SK-N-MC (cell line): ENCODE measurements at places on chromosomes 2 and 18.

GRCh38 chr2:231722721-231723307 lies 14.5 kb downstream of the PTMA start:
- DNase-seq: no peak

DNA sequence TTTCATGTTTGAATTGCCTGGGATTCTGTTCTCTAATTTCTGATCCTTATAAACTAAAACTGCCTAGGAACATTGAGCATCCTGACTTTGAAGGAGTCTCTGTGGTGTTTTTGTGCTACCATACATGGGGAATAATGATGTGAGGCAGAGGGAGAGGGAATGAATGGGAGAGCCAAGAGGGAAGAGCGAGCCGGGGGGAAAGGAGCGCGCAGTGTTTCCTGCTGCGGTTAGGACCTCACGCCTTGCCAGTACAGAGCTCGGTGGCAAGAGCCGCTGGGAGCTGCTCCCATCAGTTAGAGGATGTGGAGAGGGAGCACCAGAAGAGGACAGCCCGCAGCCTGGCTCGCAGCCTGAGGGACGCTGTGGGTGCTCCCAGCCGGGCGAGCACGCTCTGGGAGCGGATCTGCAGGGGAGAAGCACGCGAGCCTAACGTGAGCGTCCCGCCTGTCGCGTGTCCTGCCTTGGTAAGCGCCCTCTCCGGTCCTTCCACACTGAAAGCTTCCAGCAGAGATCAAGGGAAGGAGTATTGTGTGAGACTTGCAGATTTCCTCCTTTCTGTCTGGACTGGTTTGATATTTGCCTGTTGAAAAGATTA lies 114.7 kb downstream of the FAM210A start:
- DNase-seq: no peak

- no peak for DNase-seq
Observed at GRCh38 chr2:122167515-122167914, 412.1 kb downstream of the TSN start.

DNA sequence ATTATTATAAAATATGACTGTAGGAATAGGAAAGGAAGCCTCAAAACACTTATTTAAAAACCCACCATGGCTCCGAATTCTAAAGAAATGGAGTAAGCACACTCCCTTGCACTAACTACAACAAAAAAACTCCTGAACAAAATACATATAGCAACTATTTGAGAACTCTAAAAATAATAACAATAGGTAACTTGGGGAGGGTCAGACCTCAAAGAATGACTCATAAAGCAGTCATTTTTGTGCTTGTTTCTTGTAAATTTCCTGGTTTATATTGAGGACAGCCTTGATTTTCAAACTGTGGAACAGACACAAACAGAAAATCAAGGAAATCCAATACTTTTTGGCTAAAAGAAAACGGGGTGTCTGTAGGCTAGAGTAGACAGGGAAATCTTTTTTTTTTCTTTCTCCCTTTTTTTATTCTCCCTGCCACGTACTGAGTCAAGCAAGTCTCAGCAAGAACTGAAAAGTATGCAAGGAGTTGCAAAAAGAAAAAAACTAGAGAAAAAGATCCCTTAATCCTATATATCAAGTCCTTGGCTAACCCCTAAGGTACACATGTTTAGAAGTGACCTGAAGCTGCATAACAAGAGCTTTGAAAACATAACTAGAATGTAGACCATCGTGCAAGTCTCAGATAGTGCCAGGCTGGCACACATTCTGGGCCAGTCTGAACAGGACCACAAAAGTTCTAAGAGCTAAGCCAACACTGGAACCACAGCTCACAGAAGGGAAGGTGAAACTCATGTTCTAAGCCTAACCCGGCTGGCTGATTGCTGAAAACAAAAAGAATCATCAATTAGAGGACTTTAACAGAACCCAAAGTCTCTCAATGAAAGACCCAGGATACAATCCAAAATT lies 403.1 kb upstream of the LYPD1 start:
- no peak for DNase-seq

- no peak for DNase-seq
Observed at GRCh38 chr2:232521959-232522622, 1.9 kb downstream of the PRSS56 start.

DNA sequence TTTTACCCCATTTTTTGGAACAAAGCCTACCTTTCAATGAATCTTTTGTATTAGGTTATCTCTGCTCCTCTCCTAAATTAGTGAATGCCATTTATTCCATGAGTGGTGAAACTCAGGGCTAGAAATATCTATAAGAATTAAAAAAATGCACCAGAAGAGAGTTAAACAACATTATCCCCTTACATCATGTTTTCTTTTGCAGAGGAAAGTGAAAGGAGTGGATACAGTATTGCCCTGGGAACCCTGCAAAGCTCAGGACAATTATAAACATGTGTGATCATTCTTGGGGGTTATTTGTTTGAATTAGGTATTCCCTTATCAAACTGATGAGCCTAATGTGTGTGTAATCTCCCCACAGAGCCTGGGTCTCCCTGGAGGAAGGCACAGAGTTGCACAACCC lies 559.2 kb downstream of the RNF144A start:
- no peak for DNase-seq

DNA sequence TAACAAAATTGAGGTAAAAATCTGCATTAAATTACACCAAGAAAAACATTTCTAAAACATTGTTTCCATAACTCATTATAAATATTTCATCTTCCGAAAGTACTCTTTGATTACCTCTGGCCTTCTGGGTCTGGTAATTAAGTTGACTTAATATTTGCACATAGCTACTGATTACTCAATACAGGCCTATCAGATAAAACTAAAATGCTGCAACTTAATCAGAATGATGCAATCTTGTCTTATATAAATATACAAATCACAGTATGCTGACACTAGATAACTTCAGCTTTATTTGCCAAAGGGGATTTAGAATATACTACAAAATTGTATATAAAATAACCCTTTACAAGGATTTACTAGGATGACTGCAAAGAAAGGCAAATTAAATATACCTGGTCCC lies 49.3 kb downstream of the SLC35F5 start:
- peak; percentile 44 for DNase-seq

GRCh38 chr2:85905187-85905666 lies 16.4 kb upstream of the ST3GAL5 start:
- no peak for DNase-seq

DNA sequence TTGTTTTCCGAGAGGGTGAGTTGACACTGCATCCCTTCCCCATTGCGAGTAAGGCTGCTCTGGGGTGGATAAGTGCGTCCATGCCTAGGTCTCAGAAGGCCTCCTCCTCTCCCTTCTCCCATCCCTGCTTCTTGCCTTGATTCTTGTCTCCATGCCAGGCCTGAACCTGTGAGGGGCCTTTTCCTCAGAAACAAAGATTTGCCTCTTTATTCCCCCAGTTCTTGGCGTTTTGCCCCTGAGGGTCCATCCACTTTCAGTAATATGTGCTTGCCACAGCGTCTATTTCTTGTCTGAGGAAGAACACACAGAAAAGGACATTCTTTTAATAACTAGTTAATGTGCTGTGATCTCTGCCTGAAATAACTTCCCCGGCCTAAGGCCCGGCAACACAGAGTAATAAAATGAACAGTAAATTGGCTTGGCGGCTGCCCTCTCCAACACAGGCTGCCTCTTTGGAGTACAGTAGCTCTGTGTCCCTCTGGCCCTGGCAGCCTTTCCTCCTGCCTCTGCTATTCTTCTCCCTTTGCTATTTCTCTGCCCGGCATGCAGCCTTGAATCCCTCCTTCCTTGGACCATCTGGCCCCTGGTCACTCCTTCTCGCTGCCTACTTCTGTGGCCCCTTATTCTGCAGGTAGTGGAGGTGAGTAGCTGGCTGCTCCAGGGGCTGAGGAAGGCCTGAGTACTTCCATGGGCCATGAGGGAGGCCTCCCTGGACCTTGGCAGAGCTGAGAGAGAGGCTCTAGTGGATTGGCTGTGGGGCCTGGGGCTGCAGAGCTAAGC lies 4.4 kb downstream of the EHD3 start:
- DNase-seq: no peak

GRCh38 chr2:10427618-10427949 lies 20.5 kb downstream of the ODC1 start:
- DNase-seq: no peak

DNA sequence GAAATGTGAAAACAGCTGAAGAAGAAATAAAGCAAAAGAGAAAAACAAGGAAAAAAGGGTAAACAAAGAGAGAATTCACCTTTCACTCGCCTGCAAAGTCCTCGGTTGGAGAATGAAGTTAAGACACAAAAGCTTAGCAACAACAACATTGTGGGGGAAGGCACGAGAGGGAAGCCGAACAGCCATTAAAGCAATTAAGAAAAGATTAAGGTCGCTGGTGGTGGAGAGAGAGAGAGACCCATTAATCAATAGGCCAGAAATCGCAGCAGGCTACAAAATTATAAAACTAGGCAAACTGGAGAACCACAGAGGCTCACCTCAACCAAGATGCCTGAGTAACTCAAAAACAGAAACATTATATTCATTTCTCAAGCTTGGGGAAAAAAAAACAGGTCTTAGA lies 120.0 kb upstream of the SIX3 start:
- no peak for DNase-seq

- no peak for DNase-seq
Observed at GRCh38 chr2:153079315-153079714, 360.9 kb downstream of the ARL6IP6 start.

DNA sequence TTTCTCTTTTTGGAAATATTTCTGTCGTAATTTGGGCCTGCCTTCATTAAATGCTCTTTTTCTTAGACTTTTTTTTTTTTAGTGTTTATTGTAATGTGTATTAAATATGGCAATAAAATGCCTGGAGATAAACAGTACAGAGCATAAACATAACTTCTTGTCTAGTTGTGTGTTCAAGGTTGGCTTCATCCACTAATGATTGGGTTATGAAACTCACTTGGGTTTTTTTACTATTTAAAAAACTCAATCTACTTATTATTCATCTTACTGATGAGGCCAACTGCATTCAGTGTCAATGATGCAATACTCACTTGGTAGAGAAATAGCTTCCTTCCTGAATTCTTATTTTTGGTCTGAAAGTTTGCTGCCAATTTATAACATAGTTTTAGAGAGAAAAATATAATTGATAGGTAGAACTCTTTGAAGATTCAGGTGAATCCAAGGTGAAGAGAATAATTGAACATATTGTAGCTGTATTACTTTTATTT lies 144.2 kb upstream of the NABP1 start:
- no peak for DNase-seq

DNA sequence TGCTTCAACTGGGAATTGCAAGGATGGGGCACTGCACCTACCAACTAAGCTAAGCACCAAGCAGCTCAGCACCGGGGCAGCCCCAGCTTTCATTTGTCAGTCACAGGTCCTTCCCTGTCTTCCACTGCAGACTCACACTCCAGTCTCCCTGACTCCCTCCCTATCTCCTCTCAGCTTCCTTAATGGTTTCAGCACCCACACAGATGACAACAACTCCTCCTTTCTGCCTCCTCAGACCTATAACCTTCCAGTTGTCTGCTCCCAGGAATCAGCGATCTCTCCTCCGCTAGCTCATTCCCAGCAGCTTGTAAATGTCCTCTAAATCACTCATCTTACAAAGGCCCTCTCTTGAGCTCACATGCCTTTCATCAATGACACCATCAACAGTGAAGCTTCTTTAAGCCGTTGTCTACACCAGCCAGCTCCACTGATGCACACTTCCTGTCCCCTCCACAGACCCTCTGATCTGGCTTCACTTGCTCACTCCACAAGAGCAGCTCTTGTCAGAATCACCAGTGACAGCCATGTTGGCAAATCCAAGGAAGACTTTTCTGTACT lies 32.1 kb downstream of the CLASP1 start:
- DNase-seq: no peak

DNA sequence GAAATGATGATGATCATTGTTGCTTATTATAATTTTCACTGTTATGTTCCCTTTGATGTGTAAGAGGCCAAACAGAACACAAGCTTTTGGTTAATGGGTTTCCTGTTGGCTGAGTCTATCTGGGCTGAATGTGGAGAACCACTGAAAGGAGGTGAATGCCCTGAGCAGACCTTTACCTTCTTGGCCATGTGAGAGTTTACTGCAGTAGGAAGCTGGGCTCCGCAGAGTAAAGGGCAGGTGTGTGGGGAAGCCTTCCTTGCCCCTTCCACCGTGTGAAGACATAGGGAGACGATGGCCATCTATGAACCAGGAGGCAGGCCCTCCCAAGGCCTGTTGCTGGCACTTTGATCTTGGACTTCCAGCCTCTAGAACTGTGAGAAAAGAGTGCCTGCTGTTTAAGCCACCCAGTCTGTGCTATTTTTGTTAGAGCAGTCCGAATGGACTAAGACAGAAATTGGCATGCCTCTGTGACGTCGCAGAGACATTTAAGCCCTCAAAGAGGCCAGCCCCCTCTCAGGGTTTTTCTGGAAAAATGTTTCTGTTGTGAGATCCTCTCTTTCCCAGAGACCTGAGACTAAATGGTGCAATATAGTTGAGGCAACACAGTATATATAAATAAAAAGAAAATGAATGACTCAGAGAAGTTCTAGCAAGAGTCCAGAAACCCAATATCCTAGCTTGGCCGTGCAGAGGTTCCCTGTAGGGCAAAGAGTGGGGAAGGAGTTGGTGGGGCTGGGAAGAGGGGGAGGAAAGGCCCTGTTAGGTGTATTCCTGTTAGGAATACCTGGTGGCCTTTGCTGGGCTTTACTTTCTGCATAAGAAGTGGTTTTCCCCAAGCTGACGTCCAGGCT lies 121.9 kb upstream of the LGALSL start:
- no peak for DNase-seq

DNA sequence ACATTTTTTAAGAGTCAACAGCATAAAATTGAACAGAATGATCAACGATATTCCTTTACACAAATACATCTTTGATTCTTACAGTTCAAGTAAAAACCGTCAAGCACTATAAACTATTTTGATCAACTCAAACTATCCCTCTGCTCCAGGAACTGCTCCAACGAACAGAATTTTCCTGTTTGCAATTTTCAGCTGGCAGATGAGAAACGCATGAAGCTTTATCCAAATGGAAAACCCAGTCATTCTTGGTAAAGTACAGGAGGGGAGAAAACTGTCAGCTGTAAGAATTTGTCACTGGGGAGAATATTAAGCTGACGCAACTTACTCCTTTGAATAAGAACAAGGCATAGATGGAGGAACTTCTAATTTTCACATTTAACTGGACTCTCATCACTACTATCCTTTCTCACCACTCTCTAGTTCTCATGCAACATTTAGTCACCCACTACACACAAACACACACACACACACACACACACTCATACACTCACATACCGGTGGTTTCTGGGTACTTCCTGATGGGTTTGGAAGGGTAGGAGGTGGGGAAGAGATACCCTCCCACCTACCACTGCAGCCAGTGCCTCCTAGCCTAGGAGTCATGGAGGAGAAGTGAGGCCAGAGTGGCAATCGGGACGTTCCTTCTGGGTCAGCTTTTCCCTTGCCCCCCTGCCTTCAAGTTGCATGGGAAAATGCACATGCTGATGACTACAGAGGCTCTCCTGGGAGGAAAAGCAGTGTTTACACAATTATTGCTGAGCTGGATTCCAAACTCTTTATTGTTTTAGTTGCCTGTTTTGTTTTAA lies 54.0 kb upstream of the SPATS2L start:
- no peak for DNase-seq
